Regular cardiac myocyte (primary cell): ENCODE measurements at places on chromosomes 13 and 19. TPM values are rescaled to one million over a fixed set of nuclear protein-coding genes. Genes with fewer than 3 reads are reported as not detected.

The GRIN2D gene
- 0.28 and 0.38 TPM in 2 replicates for total RNA-seq

The URI1 gene
- total RNA-seq: 66.5 and 75.5 TPM in 2 replicates

The CAPN12 gene
- total RNA-seq: 0.28 TPM in 1 of 2 replicates, not detected in the other

The HCST gene
- 0.38 and 0.56 TPM in 2 replicates for total RNA-seq

The KLK6 gene
- not detected in 2 replicates for total RNA-seq

The FFAR2 gene
- not detected in 2 replicates for total RNA-seq

The TYROBP gene
- total RNA-seq: not detected in 2 replicates

The SIGLEC8 gene
- total RNA-seq: not detected in 2 replicates

The UGGT2 gene
- 40.1 and 86.3 TPM in 2 replicates for total RNA-seq

The IGFLR1 gene
- 0.56 and 1.3 TPM in 2 replicates for total RNA-seq

The ATP4B gene
- total RNA-seq: not detected in 2 replicates

The TRAPPC2B gene
- total RNA-seq: 12.1 and 15.2 TPM in 2 replicates

The MAP4K1 gene
- 0.19 and 0.85 TPM in 2 replicates for total RNA-seq

The TIMM44 gene
- total RNA-seq: 43.4 and 55.2 TPM in 2 replicates

The MZF1 gene
- total RNA-seq: 10.9 and 20.9 TPM in 2 replicates

The PEAK3 gene
- total RNA-seq: not detected in 2 replicates

The LILRA1 gene
- not detected in 2 replicates for total RNA-seq

The ZNF414 gene
- 2.5 and 4.8 TPM in 2 replicates for total RNA-seq

The OR7C1 gene
- total RNA-seq: not detected in 2 replicates

The TEKTIP1 gene
- total RNA-seq: not detected in 2 replicates

The GPR32 gene
- total RNA-seq: not detected in 2 replicates

The KLK15 gene
- total RNA-seq: not detected in 2 replicates

The NLRP11 gene
- under 0.01 TPM in 1 of 2 replicates, not detected in the other for total RNA-seq

The FGF21 gene
- not detected in 2 replicates for total RNA-seq

The SHD gene
- not detected in 2 replicates for total RNA-seq

The CYP2F1 gene
- under 0.01 TPM in 1 of 2 replicates, not detected in the other for total RNA-seq

The SYNGR4 gene
- not detected in 2 replicates for total RNA-seq

The ADGRE2 gene
- under 0.01 and 2.9 TPM in 2 replicates for total RNA-seq

The SLC7A1 gene
- total RNA-seq: 11.6 and 35.9 TPM in 2 replicates

The ADGRE3 gene
- total RNA-seq: not detected in 2 replicates

The SIAH3 gene
- not detected in 2 replicates for total RNA-seq

The LRG1 gene
- total RNA-seq: not detected in 2 replicates

The ZNF835 gene
- 0.38 and 1.7 TPM in 2 replicates for total RNA-seq

The SH2D3A gene
- under 0.01 TPM in 1 of 2 replicates, not detected in the other for total RNA-seq

The CYP4F8 gene
- total RNA-seq: not detected in 2 replicates

The FCER2 gene
- total RNA-seq: not detected in 2 replicates

The OXGR1 gene
- not detected in 2 replicates for total RNA-seq

The VSTM2B gene
- 0.28 TPM in 1 of 2 replicates, not detected in the other for total RNA-seq

The NKPD1 gene
- total RNA-seq: under 0.01 and 0.56 TPM in 2 replicates

The CASP14 gene
- not detected in 2 replicates for total RNA-seq

The FAM216B gene
- total RNA-seq: not detected in 2 replicates

The LRRC63 gene
- 0.19 and 0.28 TPM in 2 replicates for total RNA-seq

The ZNF723 gene
- not detected in 2 replicates for total RNA-seq

The CEACAM21 gene
- 0.28 TPM in 1 of 2 replicates, not detected in the other for total RNA-seq

The PTH2 gene
- not detected in 2 replicates for total RNA-seq

The SULT2A1 gene
- total RNA-seq: not detected in 2 replicates

The NHLRC3 gene
- total RNA-seq: 9.2 and 28.5 TPM in 2 replicates

The ZNF793 gene
- total RNA-seq: 0.58 and 3.4 TPM in 2 replicates

The CDC37 gene
- 193 and 304 TPM in 2 replicates for total RNA-seq

The RNF17 gene
- 0.28 TPM in 1 of 2 replicates, not detected in the other for total RNA-seq
